ENCODE measurements at places on chromosomes 1 and 21.

DNA sequence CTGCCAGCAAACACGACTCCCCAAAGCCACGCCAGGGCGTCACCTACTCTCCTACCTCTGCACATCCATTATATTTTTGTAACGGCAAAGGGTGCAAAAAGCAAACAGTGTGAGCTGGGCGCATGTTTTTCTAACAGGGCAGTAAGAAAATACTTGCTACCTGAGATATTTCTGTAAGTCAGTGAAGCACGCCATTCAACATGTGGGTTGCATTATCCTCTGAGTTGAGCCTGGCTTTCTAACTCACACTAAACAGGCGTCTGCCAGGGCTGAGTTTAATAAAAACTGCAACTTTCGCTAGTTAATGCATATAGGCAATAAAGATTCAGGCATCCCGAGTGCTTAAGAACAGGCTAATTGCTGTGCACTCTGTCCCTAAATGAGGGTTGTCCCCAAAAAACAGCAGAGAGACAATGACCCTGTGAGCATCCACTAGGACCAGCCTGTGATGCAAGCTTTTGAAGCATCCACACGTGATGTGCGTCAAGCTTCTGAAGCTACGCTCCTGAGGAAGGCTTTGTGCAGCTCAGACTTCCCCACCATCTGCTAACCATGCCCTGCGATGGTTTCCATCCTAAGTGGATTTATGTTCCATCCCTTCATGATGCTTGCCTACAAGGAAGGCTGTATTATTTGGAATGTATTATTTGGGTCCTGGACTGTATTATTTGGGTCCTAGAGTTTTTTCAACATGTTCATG is 70.0 kb upstream of the SIM2 start:
- no peak for DNase-seq

DNA sequence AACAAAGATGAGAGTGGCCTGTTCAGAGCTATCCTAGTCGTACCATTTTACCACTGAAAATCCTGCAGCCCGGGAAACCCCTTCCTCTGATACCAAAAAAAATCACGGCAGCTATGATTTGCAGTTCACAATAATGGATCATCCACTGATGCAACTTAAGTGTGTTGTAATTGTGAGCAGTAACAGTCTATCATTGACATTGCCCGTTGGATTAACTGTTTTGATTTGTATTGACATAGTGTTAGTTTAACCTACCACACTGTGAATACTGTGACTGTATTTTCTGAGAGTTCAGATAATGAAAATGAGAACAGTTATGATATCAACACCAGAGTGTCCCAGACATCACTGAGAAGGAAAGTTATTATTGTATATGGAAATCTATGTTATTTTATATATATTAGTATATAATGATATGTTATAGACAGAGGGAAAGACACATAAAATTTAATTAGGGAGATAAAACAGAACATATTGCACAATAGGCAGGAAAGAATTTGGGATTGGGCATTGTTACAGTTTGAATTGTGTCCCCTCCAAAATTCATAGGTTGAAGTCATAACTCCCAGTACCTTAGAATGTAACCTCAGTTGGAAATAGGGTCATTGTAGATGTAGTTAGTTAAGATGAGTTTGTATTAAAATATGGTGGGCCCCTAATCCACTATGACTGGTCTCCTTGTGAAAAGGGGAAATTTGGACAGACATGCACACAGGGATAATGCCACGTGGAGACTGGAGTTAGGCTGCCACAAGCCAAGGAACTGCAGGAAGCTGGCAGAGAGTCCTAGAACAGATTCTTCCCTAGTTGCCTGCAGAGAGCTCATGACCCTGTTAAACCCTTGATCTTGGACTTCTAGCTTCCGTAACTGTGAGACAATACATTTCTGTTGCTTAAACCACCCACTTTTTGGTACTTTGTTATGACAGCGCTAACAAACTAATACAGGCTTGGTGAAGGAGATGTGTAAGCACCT is 54.4 kb downstream of the TLCD4 start:
- no peak for DNase-seq

GRCh38 chr21:45532826-45533360 is 9.3 kb downstream of the SLC19A1 start:
- DNase-seq = no peak

DNA sequence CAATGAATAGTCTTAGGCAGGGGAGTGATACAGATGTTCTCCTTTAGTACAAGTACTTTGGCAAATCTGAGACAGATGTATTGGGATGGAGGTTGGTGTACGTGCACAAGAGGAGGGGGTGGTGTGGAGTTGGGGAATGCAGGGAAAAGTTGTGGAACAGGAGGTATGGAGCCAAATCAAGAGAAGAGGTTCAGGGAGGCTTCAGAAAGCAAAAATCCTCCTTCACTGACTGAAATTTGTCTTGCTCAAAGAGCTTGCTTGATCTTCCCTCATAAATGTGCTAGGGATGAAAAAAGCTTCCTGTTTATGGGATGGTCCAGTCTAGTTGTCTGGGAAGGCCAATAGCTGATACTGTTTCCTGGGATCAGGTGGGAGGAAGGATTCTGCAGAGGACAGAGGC is 5.8 kb downstream of the RNF19B start:
- DNase-seq = no peak

- no peak for DNase-seq
Observed at GRCh38 chr1:155178441-155179111, 4.9 kb downstream of the TRIM46 start.

DNA sequence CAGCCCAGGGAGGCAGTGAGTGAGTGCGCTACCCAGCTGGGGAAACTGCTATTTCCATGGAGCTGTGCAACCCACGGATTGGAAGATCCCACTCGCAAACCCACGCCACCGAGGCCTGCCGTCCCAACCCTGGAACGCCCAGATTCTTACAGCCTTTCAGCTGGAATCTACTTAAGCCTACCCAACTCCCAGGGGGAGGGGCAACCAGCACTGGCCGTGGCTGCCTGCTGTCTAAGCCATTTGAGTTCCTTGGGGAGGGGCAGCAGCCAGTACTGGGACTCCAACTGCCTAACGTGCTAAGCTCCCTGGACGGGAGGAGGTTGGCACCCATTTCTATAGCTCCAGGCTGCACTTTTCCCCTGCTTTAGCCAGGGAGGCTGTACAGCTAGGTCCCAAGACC is 27.1 kb upstream of the ZNF669 start:
- no peak for DNase-seq

DNA sequence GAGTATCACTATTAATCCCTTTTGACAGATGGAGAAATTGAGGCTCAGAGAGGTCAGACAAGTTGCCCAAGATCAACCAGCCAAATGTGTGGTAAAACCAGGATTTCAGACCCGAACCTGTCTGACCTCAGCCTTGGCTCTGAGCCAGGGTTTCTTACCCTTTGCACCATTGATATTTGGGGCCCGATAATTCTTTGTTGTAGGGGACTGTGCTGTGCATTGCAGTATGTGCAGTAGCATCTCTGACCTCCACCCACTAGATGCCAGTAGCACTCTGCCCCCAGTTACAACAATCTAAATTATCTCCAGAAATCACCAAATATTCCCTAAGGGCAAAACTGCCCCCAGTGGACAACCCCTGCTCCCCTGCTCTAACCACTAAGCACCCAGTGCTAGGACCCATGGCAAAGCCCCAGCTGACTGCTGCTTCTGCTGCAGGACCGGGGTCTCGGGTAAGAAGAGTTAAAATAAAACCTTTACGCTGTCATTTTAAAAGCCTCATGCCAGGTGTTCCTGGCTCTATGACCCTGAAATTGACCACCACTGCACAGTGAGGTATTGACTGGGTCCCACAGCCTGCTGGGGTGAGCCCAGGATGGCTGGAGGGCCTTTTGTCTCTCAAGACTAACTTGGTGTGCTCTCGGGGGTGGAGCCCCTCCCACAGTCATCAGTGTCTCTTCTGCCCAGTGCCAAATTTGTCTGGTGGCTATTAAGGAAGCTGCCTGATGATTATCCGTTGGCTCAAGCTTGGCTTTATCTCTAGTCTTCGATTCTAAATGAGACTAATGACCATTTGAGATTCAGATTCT is 5.6 kb upstream of the MAN1C1 start:
- DNase-seq = no peak

GRCh38 chr21:35465741-35466140 is 416.6 kb upstream of the RUNX1 start:
- no peak for DNase-seq

GRCh38 chr1:39473324-39473723 is 18.1 kb upstream of the BMP8A start:
- DNase-seq = no peak

- DNase-seq = no peak
Observed at GRCh38 chr1:219467524-219467923, 145.4 kb downstream of the ZC3H11B start.

GRCh38 chr1:246567646-246568235 is 1.5 kb downstream of the CNST start:
- no peak for DNase-seq

DNA sequence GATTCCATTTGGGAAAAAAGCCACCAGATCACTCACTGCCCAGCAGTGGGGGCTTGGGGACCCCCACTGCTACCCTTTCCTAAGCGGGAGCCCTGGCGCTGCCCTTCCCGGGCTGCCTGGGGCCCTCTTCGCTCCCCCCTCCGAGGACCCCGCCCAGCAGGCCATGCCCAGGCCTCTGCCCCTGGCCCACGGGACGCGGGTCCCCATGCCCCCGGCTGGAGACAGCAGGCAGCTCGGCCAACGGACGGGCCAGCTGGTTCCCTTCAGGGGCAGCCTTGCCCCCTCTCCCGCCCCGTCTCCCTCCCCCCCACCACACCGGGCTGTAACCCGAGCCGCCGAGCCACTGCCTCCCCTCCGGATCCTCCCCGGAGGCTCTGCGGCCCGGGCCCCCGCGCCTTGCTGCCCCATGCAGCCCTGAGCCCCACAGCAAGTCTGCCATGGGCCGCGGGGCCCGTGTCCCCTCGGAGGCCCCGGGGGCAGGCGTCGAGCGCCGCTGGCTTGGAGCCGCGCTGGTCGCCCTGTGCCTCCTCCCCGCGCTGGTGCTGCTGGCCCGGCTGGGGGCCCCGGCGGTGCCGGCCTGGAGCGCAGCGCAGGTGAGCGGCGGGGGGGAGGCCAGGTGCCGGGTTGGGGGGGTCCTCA is at the start of gene MMP23B:
Gene MMP23B (plus strand): TSS at position 392 of the 639 bp plus-strand sequence. CDS start 46 bp downstream, at position 438.
- no peak for DNase-seq

GRCh38 chr1:31653717-31654473 is 9.2 kb upstream of the PEF1 start:
- no peak for DNase-seq

GRCh38 chr1:210688512-210689234 is 360.0 kb downstream of the HHAT start:
- no peak for DNase-seq

- no peak for DNase-seq
Observed at GRCh38 chr21:44529503-44530125, 10.4 kb downstream of the KRTAP10-1 start.

DNA sequence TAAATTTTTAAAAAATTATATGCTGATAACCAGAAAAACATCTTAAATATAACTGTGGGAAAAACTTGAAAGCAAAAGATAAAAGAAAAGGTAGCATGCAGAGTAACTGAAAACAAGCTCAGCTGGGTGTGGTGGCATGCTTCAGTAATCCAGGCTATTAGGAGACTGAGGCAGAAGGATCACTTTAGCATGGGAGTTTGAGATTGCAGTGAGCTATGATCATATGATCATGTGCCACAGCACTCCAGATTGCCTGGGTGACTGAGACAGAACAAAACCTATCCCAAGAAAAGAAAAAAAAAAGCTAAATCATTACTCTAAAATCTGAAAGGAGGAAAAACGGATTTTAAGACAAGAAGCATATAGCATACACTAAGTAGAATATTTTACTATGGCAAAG is 1624.0 kb downstream of the AMY1C start:
- no peak for DNase-seq

- DNase-seq = peak; percentile 51
Observed at GRCh38 chr1:202145068-202145743, 669 bp upstream of the ARL8A start.

All from RWPE1 (cell line).